Stimulated activated CD4-positive, alpha-beta T cell treated with anti-CD3 and anti-CD28 coated beads, Interleukin-12 subunit alpha, Interleukin-12 subunit beta, amount 100 ng/mL, for 4 hours (primary cell): ENCODE measurements at places on chromosomes 3 and 15.

- no peak for DNase-seq
Observed at GRCh38 chr3:54259636-54260035, 137.3 kb downstream of the CACNA2D3 start.

DNA sequence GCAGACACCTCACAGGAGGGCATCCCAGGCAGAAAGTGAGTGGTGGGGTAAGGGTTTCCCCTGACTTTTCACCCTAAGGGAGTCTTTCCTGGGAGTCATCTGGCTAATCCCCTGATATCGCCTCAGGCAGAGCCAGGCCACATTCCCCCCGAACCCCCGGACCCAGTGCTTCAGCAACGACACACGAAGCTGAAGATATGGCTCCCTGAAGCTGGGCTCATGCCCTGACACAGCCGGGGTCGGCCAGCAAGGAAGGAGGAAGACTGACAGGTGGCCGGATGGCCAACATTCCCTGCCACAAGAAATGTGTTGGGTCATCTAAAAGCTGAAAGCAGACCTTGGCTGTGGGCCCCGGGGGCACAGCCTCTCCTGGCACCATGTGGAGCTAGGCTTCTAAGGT lies 14.4 kb downstream of the CHST13 start:
- DNase-seq, result no peak

DNA sequence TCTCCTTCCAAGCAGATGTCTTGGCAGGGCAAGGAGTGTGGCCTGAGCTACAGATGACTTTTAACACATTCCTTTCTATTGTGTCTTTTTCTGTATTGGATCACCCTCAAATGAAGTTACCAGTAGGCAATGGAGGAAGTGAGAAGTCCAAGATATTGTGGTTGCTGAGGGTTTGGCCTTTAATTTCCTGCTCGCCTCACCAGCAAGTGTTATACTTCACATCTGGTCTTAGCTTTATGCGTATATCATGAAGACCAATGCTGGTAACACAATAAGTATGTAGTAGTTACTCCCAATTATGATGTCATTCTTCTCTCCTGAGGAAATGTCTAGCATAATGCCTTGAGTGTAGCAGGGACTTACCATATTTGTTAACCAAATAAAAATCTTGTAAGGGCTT lies 179.9 kb downstream of the ZIC1 start:
- no peak for DNase-seq

- DNase-seq, result no peak
Observed at GRCh38 chr3:173676094-173676493, 278.6 kb downstream of the NLGN1 start.

DNA sequence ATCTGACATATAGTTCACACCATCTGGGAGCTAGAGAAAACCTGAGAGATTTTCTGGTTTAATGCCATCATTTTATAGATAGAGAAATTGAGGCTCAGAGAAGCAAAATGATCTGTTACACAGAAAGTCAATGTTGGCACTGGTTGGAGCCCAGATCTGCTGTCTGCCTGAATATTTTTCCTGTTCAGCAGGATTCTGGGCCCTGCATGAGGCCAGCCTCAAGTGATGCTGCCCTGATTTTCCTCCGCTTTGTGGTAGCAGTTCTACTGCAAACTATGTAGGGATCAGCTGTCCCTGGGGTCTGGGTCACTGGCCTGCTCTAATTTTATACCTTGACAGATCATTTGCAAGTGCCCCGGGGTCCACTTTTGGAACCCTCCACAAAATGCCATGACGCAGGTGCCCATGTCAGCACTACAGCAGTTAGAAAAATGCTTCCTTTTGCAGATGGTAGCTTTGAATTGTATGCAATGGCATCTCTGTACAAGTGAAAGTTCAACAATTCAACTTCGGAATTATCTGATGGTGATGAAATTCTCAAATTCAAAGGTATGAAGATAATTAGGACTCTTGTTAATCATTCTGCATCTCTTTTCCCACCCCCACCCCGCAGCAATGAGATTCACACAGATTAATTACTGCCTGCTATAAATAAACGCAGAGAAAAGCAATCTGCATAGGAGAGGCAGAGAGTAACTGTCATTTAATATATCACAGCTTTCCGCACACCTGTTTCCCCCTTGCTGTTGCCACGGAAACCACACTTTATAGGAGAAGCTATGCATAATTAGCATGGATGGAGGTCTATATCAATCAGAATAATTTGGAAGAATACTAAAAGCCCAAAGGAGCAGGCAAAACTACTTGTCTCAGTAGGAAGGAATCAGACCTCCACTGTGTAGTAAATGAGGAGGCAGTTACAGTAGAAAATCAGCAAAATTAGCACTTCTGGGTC lies 222.6 kb downstream of the PDCD6IP start:
- DNase-seq, result no peak

- no peak for DNase-seq
Observed at GRCh38 chr3:73584873-73585272, 39.9 kb downstream of the PDZRN3 start.

DNA sequence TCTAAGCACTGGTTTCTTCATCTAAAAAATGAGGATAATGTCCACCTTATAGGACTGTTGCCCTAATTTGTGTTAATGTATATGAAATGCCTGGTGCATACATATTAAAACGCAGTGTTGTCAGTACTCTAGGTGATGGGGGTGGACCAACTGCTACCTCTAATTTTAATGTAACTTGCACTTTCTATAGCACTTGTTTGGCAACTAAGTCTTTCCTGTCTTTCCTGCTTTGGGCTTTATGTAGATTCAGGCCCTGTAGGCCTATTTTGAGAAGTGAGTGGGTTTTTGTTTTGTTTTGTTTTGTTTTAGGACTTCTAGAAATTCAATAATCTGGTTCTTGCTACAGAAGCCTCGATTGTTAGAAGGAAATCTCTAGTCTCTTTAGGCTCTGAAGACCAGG lies 21.2 kb downstream of the SLC7A14 start:
- DNase-seq, result no peak

GRCh38 chr3:99776516-99777209 lies 41.0 kb upstream of the CMSS1 start:
- no peak for DNase-seq

DNA sequence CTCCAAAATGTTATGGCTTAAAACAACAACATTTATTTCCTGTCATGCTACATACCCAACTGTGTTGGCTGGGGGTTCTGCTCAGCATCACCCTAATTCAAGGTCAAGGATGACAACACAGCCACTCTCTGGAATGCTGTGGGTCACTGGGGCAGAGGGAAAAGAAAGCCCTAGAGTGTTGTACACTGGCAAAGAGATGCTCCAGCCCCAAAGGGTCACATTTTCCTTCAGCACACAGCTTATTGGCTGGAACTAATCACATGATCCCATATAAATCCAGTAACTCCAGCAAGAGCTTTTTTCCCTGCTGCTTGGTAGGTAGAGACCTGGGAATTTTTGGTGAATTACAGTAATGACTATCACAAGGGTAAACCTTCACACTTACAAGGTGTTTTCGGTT lies 1041.4 kb downstream of the NTRK3 start:
- no peak for DNase-seq

DNA sequence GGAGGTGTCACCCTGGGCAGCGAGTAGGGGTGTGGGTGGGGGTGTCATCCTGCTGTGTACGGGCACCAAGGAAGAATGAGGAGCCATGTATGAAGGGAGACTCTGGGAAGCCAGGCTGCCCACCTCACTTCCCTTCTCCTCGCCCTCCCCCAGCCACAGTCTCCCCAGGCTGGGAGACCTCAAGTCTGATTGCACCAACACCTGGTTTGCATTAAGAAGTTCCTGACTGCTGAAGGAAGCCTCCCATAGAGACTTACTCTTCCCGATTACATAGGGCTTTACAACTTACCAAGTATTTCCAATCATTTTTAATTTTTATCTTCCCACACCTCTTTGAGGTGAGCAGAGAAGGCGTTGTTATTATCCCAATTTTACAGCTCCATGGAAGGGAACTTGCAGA lies 29.5 kb upstream of the SMAD3 start:
- no peak for DNase-seq

DNA sequence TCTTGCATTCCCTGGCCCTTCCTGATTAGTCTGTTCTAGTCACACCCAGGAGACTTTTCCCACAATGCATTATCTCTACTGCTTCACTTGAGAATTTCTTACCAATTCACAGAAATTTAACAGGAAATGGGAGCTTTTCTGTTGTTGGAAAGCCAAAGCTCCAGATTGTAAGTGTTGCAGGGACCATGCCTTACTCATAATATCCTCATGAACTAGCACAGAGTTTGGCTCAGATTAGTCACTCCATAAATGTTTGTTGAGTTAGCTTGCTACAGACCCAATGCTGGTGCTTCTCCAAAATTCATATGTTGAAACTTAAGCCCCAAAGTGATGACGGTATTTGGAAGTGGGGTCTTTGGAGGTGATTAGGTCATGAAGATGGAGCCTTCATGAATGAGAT lies 232.6 kb downstream of the GAP43 start:
- no peak for DNase-seq
